Panc1 (cell line): ENCODE measurements at places on chromosomes 12 and 14.

DNA sequence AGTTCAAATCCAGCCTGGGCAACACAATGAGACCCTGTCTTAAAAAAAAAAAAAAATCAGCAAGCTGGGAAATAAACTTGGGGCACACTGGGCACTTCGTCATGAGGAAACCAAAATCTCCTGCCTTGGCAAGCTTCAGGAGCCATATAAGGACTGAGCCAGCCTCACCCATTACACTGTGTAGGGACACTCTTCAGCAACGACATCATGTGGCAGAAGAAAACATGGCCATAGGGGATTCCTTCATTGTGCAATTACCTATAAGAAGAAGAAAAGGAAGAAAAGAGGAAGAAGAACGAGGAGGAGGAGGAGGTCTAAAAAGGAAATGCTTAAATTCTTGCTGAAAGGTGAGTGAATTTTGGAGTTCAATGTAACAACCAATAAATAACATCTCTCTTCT, 26.1 kb upstream of the IFNG start:
- H3K4me3 ChIP-seq: no peak overlapping the region
- no peaks in the 10 kb centered on the region for H3K4me1 ChIP-seq
- H3K27me3 ChIP-seq: peaks cover 7% of the 10 kb centered on the region; the same call in 1 of the 2 replicates
- no peak for DNase-seq

DNA sequence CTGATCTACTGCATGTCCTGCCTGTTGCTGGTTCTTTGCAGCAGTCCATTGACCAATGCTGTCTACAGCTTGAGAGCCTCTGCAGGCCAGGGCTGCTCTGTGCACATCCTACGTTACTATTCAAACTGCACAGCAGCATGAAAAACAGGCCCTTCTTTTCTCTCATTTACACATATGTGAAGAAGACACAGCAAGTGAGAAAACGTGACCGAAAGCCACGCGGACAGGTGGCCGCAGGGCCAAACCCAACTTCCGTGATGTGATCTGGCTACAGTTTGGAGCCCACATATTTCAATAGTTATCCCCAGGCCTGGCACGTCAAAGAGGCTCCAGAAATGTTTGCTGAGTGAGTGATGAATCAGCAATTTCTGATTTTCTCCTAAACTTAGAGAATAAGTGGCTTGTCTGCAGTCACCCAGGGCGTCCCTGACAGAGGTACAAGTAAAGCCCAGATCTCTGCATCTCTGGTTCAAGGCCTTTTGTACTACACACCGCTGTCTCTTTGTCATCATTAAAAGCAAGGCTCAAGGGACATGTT, 17.9 kb upstream of the TCL1B start:
- H3K36me3 ChIP-seq: no peaks in the 10 kb centered on the region
- no peaks in the 10 kb centered on the region for H3K4me1 ChIP-seq

GRCh38 chr12:114698566-114699163, 14.7 kb upstream of the TBX3 start:
- H3K27me3 ChIP-seq: peaks cover 31% of the 10 kb centered on the region
- no peaks in the 10 kb centered on the region for H3K4me1 ChIP-seq
- no peaks in the 10 kb centered on the region for H3K36me3 ChIP-seq

DNA sequence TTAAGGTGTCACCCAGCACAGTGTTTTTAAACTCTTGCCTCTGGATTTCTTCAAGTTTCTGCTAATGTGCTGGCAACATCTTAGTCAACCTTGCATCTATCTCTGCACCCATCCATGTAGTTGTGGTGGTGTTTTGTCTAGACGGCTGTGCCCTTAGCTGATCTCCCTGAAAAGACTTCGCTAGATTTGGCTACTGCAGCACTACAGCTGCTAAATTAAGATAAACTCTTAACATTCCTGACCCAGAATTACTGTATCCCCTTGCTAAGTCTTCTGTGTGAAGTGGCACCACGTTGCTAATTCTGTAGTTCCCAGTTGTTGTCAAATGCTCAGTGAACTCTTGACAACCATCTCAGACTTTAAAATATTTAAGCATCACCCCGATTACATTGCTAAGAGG, 66.8 kb downstream of the SRGAP1 start:
- H3K27me3 ChIP-seq: no peaks in the 10 kb centered on the region
- no peak for DNase-seq
- no peaks in the 10 kb centered on the region for H3K36me3 ChIP-seq
- peak overlapping the region; percentile 99 for H3K27ac ChIP-seq
- no peak overlapping the region for H3K4me3 ChIP-seq
- H3K4me1 ChIP-seq: peaks cover 57% of the 10 kb centered on the region

DNA sequence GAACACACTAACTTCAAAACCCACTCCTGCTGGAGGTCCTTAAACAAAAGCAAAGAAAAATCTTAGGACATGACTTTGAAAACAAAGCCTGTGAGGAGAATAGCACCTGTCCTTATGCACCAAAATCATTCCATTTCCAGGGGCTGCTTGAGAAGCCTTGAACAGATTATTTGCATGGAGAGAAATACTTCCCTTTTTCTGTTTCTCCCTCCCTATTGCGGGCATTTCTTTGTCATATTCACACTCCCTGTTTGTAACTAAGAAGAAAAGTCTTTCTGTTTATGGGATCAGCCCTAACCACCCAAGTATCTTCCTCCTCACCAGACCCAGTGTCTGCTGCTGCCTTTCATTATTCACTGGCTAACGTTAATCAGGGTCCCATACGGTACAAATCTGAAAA, 218.8 kb downstream of the DPF3 start:
- no peaks in the 10 kb centered on the region for H3K4me1 ChIP-seq
- H3K4me3 ChIP-seq: no peak overlapping the region
- no peaks in the 10 kb centered on the region for H3K36me3 ChIP-seq

GRCh38 chr14:100862277-100862676, 36.4 kb downstream of the MEG3 start:
- H3K4me3 ChIP-seq: no peak overlapping the region
- H3K27me3 ChIP-seq: no peaks in the 10 kb centered on the region
- no peaks in the 10 kb centered on the region for H3K4me1 ChIP-seq

- peak overlapping the region; percentile 23; the same call in 1 of the 2 replicates for H3K4me3 ChIP-seq
- DNase-seq: peak; percentile 92
- H3K27ac ChIP-seq: peak overlapping the region; percentile 88
- no peaks in the 10 kb centered on the region for H3K36me3 ChIP-seq
- H3K4me1 ChIP-seq: peaks cover 16% of the 10 kb centered on the region
Observed at GRCh38 chr14:57833323-57833722, 32.6 kb downstream of the SLC35F4 start.

DNA sequence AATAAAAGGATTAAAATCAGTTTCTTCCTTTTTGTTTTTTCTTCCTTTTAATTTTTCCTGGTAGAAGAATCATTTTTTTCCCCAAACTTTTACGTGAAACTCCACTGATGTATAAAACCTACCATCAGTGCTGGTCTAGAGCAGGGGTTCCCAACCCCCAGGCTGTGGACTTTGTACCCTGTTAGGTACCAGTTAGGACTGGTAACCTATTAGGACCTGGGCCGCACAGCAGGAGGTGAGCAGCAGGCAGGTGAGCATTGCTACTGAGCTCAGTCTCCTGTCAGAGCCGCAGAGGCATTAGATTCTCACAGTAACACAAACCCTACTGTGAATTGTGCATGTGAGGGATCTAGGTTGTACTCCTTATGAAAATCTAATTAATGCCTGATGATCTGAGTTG, 10.1 kb downstream of the SMCO2 start:
- no peaks in the 10 kb centered on the region for H3K36me3 ChIP-seq
- peaks cover under 1% of the 10 kb centered on the region; the same call in 1 of the 2 replicates for H3K4me1 ChIP-seq
- H3K27me3 ChIP-seq: no peaks in the 10 kb centered on the region
- H3K27ac ChIP-seq: no peak overlapping the region

GRCh38 chr12:65296508-65297265, 18.2 kb downstream of the MSRB3 start:
- no peaks in the 10 kb centered on the region for H3K36me3 ChIP-seq
- H3K4me1 ChIP-seq: no peaks in the 10 kb centered on the region
- H3K4me3 ChIP-seq: no peak overlapping the region
- H3K27me3 ChIP-seq: no peaks in the 10 kb centered on the region

GRCh38 chr14:72845683-72846082, 48.2 kb downstream of the DPF3 start:
- no peak overlapping the region for H3K4me3 ChIP-seq
- H3K36me3 ChIP-seq: no peaks in the 10 kb centered on the region
- DNase-seq: no peak
- no peak overlapping the region for H3K27ac ChIP-seq
- no peaks in the 10 kb centered on the region for H3K27me3 ChIP-seq
- H3K4me1 ChIP-seq: no peaks in the 10 kb centered on the region

DNA sequence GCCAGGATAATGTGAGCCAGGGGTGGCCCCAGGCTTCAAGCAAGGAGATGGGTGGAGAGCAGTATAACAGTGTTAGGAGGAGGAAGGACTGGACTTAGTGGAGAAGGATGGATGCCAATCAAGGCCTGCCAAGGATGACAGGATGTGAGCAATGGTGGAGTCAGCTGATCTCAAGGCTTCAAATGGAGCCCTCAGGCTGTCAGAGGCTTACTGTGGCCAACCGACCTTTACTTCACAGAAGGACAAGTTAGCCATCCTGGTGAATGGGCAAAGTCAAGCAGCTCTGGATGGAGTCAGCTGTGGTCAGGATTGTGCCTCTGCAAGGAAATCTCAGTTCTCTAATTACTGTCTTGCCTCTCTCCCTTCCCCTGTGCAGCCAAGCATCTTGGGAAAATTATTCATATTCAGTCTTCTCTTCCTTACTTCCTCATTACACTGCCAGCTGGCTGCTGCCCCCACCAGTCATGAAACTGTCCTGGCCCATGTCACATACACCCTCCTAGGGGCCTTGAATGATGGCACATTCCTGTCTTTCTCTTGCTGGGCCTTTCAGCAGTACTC, 7.6 kb upstream of the STAT6 start:
- DNase-seq: no peak
- H3K4me1 ChIP-seq: no peaks in the 10 kb centered on the region
- H3K4me3 ChIP-seq: no peak overlapping the region
- no peak overlapping the region for H3K27ac ChIP-seq
- H3K36me3 ChIP-seq: no peaks in the 10 kb centered on the region

- H3K4me3 ChIP-seq: no peak overlapping the region
- H3K27me3 ChIP-seq: no peaks in the 10 kb centered on the region
- no peaks in the 10 kb centered on the region for H3K36me3 ChIP-seq
- DNase-seq: no peak
- no peak overlapping the region for H3K27ac ChIP-seq
Observed at GRCh38 chr12:62581288-62582064, 114.8 kb downstream of the MON2 start.

DNA sequence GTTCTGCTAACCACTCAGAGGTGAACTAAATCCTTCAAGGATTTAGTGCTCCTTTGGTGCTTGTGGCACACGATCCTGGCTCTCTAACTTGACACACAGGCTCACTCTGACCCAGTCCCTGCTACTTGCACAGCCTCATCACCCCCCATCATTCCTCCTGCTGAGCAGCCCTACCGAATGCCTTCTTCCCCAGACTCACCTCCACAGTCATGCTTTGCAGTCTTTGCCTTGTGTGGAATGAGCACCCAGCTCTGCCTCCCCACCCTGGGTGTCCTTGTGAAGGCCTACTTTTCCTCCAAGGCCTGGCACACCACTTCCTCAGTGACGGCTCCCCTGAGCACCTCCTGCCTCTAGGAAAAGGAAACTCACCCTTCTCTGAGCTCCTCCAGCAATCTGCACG, 7.9 kb upstream of the TINF2 start:
- no peaks in the 10 kb centered on the region for H3K27me3 ChIP-seq
- H3K27ac ChIP-seq: no peak overlapping the region
- H3K4me1 ChIP-seq: no peaks in the 10 kb centered on the region
- H3K4me3 ChIP-seq: no peak overlapping the region
- no peak for DNase-seq
- no peaks in the 10 kb centered on the region for H3K36me3 ChIP-seq

- H3K27ac ChIP-seq: no peak overlapping the region
- no peaks in the 10 kb centered on the region for H3K36me3 ChIP-seq
- H3K4me1 ChIP-seq: no peaks in the 10 kb centered on the region
Observed at GRCh38 chr12:1638203-1638602, 9.2 kb downstream of the WNT5B start.

DNA sequence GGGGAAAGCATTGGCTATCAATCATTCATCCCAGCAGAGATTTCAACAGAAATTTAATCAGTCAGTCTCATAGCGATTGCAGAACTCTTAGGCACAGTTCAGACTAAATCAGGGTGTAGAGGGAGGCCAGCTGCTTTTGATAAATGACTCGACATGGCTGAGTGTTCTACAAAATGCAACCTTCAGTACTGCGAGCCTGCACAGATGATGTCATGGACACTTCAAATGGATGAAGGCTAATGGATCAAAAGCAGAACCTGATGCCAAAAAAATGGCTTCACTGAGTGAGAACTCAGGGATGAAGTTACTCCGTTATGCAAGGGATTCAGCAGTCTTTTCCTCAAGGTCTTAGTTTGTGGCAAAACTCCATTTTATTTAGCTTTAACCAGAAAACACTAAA, 167.3 kb downstream of the DACT1 start:
- no peak for DNase-seq
- H3K36me3 ChIP-seq: no peaks in the 10 kb centered on the region

DNA sequence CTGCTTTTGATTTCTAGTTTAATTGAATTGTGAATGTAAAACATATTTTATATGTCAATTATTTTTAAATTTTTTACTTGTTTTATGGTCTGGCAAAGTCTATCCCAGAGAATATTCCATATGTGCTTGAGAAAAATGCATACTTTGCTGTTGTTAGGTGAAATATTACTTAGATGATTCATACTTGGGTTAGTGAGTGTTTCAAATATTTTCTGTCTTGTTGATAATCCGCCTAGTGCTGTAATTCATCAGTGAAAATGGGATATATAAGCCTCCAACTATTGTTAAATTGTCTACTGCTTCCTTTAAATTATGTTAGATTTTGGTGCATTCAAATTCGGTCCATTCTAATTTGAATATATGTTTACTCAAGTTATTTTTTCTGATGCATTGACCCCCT, 395.5 kb downstream of the LRFN5 start:
- H3K27me3 ChIP-seq: no peaks in the 10 kb centered on the region
- no peak for DNase-seq
- no peaks in the 10 kb centered on the region for H3K36me3 ChIP-seq
- no peak overlapping the region for H3K27ac ChIP-seq
- no peaks in the 10 kb centered on the region for H3K4me1 ChIP-seq
- no peak overlapping the region for H3K4me3 ChIP-seq

GRCh38 chr12:52217223-52217622, 15.8 kb upstream of the KRT7 start:
- no peak for DNase-seq
- peaks cover 52% of the 10 kb centered on the region for H3K4me1 ChIP-seq
- no peaks in the 10 kb centered on the region for H3K36me3 ChIP-seq
- H3K27ac ChIP-seq: peak overlapping the region; percentile 91
- H3K4me3 ChIP-seq: no peak overlapping the region
- no peaks in the 10 kb centered on the region for H3K27me3 ChIP-seq

- no peaks in the 10 kb centered on the region for H3K36me3 ChIP-seq
- H3K4me3 ChIP-seq: no peak overlapping the region
- no peak overlapping the region for H3K27ac ChIP-seq
- peaks cover under 1% of the 10 kb centered on the region for H3K27me3 ChIP-seq
Observed at GRCh38 chr12:103523771-103524170, 28.0 kb upstream of the C12orf42 start.

DNA sequence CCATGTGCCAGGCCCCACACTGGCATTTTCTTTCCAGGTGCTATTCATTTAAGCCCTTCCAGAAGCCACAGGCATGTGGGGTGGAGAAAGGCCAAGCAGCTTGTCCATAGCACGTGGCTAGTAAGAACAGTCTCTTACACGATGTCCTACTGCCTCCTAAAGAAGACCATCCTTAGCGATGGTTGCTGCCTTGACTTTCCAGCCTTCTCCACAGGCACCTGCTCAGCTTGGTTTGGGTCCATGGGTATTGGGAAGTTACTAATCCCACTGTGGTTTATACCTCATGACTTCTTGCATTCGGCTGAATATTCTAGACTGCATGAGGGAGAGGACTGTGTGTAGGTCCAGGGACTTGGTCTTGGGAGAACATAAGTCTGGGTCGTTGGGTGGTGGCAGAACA, 49.2 kb downstream of the NINJ2 start:
- no peaks in the 10 kb centered on the region for H3K36me3 ChIP-seq
- H3K27me3 ChIP-seq: no peaks in the 10 kb centered on the region
- peak overlapping the region; percentile 74; the same call in 1 of the 2 replicates for H3K27ac ChIP-seq
- no peak overlapping the region for H3K4me3 ChIP-seq
- peaks cover 11% of the 10 kb centered on the region for H3K4me1 ChIP-seq
- DNase-seq: no peak
